Activated CD4-positive, alpha-beta T cell treated with anti-CD3 and anti-CD28 coated beads for 24 hours (primary cell): ENCODE measurements at places on chromosomes 2 and 18.
A peak's percentile ranks its signal among the peaks of the same experiment; 100 is the strongest.

DNA sequence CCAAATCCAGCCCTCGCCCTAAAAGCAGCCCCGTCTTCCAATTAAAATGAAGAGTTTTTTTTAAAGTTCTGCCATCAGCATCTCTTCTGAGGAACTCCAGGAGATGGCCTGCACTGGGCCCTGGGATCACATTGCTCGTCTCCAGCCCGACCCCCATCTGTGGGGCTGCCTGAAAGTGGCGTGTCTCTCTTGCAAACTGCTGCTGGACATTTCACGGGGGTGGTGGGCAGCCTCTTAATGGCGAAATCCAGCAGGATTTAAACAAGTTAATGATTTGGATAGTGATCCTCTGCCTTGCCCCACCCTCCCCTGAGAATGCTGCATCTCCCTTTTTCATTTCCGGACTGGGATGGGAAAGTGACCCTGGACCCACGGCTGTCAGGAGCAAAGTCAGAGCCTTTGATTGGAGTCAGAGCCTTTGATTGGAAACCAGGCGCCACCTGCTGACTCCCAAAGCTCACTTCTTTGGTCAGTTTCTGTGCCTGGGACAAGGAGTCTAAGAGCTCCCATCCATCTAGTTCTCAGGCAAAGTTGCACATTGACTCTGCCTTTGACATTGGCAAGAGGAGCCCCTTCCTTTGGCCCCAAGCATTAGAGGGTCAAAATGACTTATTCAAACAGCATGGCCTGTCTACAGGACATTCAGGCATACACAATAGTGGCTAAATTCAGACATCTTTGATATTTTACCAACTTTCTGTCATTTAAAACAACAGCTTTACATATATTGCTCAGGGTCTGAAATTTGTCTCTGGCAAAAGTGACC, 155.2 kb downstream of the SH3BP4 start:
- DNase-seq: no peak

GRCh38 chr2:174343343-174343622, 8.5 kb downstream of the SP9 start:
- no peak for DNase-seq

DNA sequence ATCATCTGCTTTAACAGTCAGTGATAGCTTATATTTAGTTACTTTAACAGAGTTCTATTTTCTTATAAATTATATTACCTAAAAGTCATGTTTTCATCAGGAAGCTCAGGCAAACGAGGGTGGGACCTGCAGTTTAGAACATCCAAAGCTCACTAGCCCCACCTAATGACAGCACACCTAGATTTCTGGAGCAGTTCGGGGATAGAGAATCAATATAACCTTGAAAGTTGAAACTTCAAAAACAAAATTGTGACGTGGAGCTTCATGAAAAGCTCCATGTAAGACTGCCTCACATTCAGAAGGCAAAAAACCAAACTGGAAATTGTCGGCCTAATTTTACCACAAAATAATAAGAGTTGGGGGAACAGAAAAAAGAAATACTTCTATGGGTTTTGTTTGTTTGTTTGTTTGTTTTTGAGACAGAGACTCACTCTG, 185.9 kb upstream of the CCDC150 start:
- peak; percentile 18 for DNase-seq

DNA sequence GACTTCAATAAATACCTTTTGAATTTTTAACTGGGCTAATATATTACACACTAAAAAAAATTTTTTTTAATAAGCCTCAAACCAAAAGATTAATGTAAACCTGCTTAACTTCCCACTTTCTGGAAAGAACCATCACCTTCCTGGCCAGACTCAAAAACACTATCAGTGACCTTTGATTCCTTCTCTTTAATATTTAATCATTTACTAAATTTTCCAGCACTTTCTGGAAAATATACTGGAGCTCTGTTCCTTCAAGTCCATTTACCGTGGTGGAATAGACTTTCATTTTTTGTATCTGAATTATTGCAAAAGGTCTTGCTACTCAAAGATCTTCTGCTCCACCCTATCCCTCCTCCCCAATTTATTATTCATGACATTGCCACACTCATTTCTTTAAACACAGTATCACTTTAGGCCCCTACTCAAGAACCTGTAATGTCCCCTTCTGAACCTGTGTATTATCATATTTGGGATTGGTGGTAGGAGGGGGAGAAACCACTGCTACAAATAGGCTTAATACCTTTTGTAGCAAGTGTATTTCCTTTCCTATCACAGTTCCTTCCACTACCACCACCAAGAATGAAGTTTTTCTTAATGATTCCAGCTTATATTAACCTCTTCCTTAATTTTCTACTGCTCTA, 7.4 kb downstream of the PPP4R3B start:
- DNase-seq: no peak

DNA sequence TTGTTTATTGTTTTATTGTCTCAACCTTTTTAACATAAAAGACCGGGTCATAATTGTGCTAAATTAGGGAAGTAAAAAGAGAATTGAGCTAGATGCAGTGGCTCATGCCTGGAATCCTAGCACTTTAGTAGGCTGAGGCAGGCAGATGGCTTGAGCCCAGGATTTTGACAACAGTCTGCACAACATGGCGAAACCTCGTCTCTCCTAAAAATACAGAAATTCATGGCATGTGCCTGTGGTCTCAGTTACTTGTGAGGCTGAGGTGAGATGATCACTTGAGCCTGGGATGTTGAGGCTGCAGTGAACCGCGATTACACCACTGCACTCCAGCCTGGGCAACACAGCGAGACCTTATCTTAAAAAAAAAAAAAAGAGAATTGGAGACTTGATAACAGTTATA, 104.2 kb upstream of the TTC27 start:
- no peak for DNase-seq

DNA sequence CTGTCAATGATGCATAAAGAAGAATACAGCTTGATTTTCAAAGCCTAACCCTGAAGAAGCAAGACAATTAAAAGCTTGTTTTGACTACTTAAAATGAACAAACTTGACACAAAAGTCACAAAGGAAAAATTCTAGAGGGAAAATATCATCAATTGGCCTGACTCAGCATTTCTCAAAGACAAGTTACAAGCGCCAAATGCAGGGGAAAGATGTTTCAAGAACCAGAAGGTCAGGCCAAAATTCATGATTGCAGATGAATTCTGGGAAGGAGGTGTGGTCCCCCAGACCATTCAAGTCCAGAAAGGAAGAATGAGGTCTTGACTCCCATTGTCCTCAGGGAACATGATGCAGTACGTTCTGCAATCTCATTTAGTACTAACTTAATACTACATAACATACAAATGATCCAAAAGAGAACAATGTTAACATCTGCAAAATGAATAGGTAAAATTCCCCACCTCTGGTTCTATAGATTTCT, 64.5 kb downstream of the FAM210A start:
- DNase-seq: no peak

- no peak for DNase-seq
These were observed 93.1 kb downstream of the CABLES1 start for GRCh38 chr18:23228102-23229061.
